Globus pallidus (tissue), 1 donor: ENCODE measurements at places on chromosomes 2 and 18.

DNA sequence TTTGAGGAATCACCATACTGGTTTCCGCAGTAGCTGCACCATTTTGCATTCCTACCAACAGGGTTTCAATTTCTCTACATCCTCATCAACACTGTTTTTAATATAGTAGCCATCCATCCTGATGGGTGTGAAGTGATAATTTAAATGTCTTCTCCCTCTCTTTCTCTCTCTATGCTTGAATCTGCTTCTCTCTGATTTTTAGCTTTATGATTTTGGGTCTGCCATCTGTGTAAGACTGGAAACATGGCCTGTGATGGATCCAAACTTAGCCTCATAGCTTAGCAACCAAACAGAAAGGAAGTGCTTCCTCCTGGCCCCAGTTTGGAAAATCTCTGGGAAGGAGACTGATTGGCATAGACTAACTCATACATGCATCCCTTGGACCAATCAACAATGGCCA lies 33.7 kb upstream of the OSBPL6 start:
- no peak for DNase-seq

DNA sequence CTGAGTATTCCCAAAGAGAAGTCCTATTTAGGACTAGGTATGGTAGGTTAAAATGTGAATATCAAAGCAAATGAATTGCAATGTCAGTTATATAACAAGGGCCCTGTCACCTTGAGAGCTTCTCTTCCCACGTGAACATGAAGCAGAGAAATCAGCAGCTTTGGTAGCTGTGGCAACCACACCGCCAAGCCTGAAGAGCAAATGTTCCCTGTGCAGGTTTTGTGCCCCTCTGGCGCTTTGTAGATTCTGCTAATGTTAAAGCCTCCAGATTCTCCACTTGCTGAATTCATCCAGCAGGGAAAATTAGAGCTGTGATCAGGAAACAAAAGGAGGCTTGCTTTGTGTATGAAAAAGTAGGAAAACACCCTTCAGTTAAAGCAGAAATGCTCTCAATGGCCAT lies 322.6 kb downstream of the RBM43 start:
- no peak for DNase-seq

GRCh38 chr2:150043172-150043500 lies 444.3 kb downstream of the RND3 start:
- no peak for DNase-seq

GRCh38 chr2:55231546-55232083 lies 478 bp downstream of the CLHC1 start:
- no peak for DNase-seq

GRCh38 chr2:161422816-161423403 lies 6.8 kb downstream of the TBR1 start:
- no peak for DNase-seq

DNA sequence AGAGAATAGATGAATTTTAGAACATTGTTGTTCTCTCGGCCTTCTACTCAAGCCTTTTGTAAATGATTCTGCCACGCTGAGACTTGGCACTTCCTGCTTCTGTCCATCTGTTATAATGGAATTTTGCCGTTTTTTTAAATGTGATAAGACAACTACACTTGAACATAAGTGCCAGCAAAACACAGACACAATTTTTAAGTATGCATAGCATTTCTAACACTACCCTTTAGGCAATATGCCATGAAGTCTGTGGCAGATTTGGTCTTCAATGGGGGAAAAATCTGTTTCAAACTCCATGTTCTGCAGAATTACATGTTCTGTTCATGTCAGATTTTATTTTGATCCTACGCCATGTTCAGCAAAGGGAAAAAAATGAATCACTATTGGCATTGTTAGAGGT lies 1170.7 kb upstream of the SLC39A10 start:
- no peak for DNase-seq
